Mesothelial cell of epicardium (in vitro differentiated cells): ENCODE measurements at places on chromosomes 6 and 20.

DNA sequence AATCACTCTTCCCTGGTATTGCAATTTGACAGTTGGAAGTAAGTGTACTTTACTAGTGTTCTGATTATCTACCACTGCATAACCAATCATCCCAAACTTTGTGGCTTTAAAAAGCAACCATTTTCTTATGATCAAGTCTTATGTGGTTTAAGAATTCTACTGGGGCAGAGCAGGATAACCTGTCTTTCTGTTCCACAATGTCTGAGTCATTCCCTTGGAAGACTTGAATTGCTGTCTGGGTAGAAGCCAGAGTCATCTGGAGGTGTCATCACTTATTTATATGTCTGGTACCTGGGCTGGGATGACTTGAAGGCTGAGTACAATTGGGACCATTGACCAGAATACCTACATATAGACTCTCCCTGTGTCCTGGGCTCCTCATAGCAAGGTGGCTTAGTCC is 644.3 kb downstream of the HDGFL1 start:
- no peaks in the 10 kb centered on the region for H3K27me3 ChIP-seq
- H3K4me3 ChIP-seq = no peak overlapping the region

- no peak overlapping the region for H3K27ac ChIP-seq
- H3K27me3 ChIP-seq = no peaks in the 10 kb centered on the region
- peaks cover 2% of the 10 kb centered on the region for H3K4me1 ChIP-seq
- DNase-seq = no peak
These were observed 580.7 kb downstream of the KIF16B start for GRCh38 chr20:15992564-15992963.

DNA sequence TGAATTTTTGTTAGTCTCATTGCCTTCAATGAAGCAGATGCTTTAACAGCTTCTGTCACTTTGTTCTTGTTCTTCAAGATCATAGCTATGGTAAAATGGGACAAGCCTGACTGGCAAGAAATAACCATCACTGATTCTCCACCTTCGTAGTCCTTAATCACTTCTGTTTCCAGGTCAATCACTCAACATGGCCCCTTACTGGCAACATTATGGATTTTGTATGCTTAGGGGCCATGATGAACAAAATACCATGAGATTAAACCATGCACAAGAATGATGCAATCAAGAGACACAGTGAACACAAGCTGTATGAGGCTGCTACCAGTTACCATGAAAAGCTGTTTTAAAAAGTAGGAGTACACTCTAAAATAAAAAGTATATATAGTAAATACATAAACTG is 32.8 kb downstream of the ADNP start:
- H3K27ac ChIP-seq = no peak overlapping the region
- H3K4me1 ChIP-seq = peaks cover 2% of the 10 kb centered on the region
- peaks cover 30% of the 10 kb centered on the region for H3K36me3 ChIP-seq
- no peaks in the 10 kb centered on the region for H3K27me3 ChIP-seq
- H3K4me3 ChIP-seq = no peak overlapping the region

GRCh38 chr20:3727401-3728021 is 5.0 kb upstream of the HSPA12B start:
- H3K27ac ChIP-seq = peak overlapping the region; percentile 75
- H3K36me3 ChIP-seq = no peaks in the 10 kb centered on the region
- H3K4me3 ChIP-seq = peak overlapping the region; percentile 2
- H3K4me1 ChIP-seq = peaks cover 20% of the 10 kb centered on the region

GRCh38 chr6:22529866-22530265 is 39.5 kb upstream of the HDGFL1 start:
- H3K36me3 ChIP-seq = no peaks in the 10 kb centered on the region
- H3K27me3 ChIP-seq = no peaks in the 10 kb centered on the region
- no peak for DNase-seq
- no peak overlapping the region for H3K4me3 ChIP-seq

DNA sequence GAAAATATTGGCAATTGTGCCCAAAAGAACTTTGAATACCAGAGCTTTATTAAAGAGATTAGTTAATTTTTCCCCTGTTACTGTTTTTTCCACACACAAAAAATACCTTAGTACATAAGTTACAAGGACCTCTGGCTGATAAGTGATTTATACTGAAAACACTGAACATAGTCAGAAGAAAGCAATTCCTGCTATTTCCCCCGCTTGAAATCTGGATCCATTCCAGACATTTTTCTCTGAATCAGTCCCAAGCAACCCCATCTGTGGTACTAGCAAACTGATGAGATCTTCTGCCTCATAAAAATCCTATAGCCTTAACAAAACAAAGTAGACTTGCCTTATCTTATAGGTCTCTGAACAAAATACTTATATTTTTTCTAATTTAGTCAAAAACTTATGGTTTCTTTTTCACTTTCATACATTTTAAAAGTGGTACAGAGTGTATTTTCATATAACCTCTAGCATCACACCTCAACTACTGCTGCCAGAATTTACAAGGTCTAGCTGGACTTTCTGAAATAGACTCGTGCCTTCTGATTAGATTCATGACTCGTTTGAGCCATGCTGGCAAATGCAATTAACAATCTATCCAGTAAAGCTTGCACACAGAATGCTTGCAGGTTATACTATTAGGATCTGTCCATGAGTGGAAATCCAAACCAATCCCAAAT is 111.9 kb downstream of the TBX18 start:
- no peak overlapping the region for H3K4me3 ChIP-seq
- DNase-seq = no peak
- H3K27ac ChIP-seq = peak overlapping the region; percentile 10
- H3K27me3 ChIP-seq = no peaks in the 10 kb centered on the region
- peaks cover 24% of the 10 kb centered on the region for H3K4me1 ChIP-seq

- H3K4me1 ChIP-seq = peaks cover 19% of the 10 kb centered on the region
- no peak for DNase-seq
- peak overlapping the region; percentile 32 for H3K27ac ChIP-seq
- no peak overlapping the region for H3K4me3 ChIP-seq
- H3K36me3 ChIP-seq = no peaks in the 10 kb centered on the region
- no peaks in the 10 kb centered on the region for H3K27me3 ChIP-seq
These were observed 305.5 kb downstream of the FOXC1 start for GRCh38 chr6:1915226-1915625.

DNA sequence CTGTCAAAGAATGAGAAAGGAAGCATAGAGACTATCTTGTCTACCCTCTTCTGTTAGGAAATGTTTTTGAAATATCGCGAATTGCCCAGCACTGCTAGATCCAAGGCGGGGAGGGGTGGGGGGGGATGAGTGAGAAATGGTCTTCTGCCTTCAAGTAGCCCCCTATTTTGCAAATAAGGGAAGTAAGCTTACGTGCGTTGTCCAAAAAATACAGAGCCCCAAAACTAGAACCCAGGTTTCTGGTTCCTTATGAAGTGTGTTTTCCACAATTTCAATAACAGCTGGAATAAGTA is 923 bp upstream of the ILRUN start:
- no peaks in the 10 kb centered on the region for H3K27me3 ChIP-seq
- no peak for DNase-seq
- H3K4me1 ChIP-seq = peaks cover 33% of the 10 kb centered on the region
- H3K36me3 ChIP-seq = no peaks in the 10 kb centered on the region
- peak overlapping the region; percentile 95 for H3K4me3 ChIP-seq
- H3K27ac ChIP-seq = peak overlapping the region; percentile 99

- peaks cover 33% of the 10 kb centered on the region for H3K4me1 ChIP-seq
- no peak for DNase-seq
- H3K27me3 ChIP-seq = no peaks in the 10 kb centered on the region
- H3K36me3 ChIP-seq = no peaks in the 10 kb centered on the region
- no peak overlapping the region for H3K27ac ChIP-seq
These were observed 64.2 kb downstream of the SGK1 start for GRCh38 chr6:134253681-134254080.

DNA sequence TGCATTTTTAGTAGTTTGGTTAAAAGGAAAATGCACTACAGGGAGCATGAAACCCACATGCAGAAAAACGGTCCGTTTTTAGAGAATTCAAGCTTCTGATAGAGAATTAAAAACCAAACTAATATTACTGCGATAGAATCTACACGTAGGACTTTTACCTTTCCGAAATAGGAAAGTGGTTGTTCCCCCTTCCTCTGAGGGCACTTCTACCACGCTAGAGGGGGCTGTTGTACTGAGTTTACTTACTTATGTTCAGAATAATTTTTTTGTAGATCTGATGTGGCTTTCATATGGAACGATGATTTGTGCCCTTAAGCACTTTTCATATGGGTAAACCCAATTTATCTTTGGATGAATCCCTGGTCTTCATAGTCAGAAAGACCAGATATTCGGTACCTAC is 264.3 kb upstream of the PLN start:
- H3K27ac ChIP-seq = no peak overlapping the region
- H3K4me3 ChIP-seq = no peak overlapping the region
- H3K36me3 ChIP-seq = no peaks in the 10 kb centered on the region
- peaks cover 3% of the 10 kb centered on the region for H3K27me3 ChIP-seq
- H3K4me1 ChIP-seq = peaks cover 7% of the 10 kb centered on the region

DNA sequence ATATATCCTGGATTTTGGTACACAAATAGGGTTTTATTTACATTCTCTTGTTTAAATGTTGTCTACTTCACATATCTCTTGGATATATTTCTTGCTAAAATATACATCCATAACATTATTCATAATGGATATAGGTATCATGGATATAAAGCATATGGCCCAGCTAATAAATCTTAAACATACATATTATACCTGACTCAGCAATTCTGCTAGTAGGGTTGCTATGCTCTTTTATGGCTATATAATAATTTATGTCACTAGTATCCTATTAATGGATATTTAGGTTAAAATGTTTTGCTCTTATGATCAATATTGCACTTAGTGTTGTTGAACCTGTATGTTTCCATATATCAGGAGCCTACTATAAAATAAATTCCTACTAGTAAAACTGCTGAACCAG is 375.5 kb downstream of the LMBRD1 start:
- H3K4me3 ChIP-seq = no peak overlapping the region
- H3K36me3 ChIP-seq = no peaks in the 10 kb centered on the region
- H3K4me1 ChIP-seq = no peaks in the 10 kb centered on the region
- H3K27me3 ChIP-seq = no peaks in the 10 kb centered on the region

DNA sequence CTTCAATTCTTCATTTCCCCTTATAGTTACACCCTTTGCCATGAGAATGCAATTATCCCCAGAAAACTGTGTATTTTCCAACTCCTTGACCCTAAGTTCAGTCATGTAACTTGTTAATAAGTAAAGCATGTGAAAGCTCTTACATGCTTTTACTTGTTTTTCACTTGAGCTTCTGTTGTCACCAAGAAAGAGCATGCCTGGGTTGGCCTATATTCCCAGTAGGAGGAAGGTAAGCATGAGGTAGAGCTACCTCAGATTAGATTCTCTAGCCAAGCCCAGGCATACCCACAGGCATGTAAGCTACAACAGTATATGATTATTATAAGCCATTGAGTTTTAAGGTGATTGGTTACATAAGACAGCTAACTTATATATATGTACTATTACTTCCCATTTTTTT is 101.7 kb upstream of the SMLR1 start:
- H3K27me3 ChIP-seq = no peaks in the 10 kb centered on the region
- no peak for DNase-seq
- H3K27ac ChIP-seq = no peak overlapping the region
- H3K4me1 ChIP-seq = peaks cover 2% of the 10 kb centered on the region
- peaks cover 2% of the 10 kb centered on the region for H3K36me3 ChIP-seq
- no peak overlapping the region for H3K4me3 ChIP-seq

- no peak overlapping the region for H3K4me3 ChIP-seq
- peaks cover 60% of the 10 kb centered on the region for H3K4me1 ChIP-seq
- DNase-seq = no peak
- H3K27me3 ChIP-seq = no peaks in the 10 kb centered on the region
- H3K27ac ChIP-seq = peak overlapping the region; percentile 5
- no peaks in the 10 kb centered on the region for H3K36me3 ChIP-seq
These were observed 576.6 kb upstream of the FLRT3 start for GRCh38 chr20:14913896-14914620.

DNA sequence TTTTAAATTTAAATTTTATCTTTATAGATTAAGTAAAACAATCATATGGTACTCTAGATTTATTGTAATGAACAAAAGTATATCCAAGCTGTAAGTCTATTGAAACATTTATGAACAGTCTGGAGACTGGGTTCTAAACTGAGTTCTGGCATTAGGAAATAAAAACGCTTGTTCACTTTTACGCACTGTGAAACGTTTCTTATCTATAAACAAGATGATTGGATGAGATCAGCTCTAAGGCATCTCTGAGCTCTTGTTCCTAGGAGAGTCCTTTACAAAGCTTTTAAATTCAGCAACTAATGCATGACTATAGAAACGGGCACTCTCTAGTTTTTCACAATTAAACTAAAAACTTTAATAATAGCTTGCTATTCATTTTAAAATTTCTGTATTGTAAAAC is 6.8 kb downstream of the HUS1B start:
- no peak overlapping the region for H3K27ac ChIP-seq
- H3K36me3 ChIP-seq = peaks cover 6% of the 10 kb centered on the region
- H3K27me3 ChIP-seq = no peaks in the 10 kb centered on the region

GRCh38 chr6:40950986-40951698 is 87.9 kb downstream of the UNC5CL start:
- no peak for DNase-seq
- H3K4me3 ChIP-seq = no peak overlapping the region
- peaks cover 9% of the 10 kb centered on the region for H3K27me3 ChIP-seq
- peaks cover 18% of the 10 kb centered on the region for H3K4me1 ChIP-seq
- peak overlapping the region; percentile 7 for H3K27ac ChIP-seq
- no peaks in the 10 kb centered on the region for H3K36me3 ChIP-seq

DNA sequence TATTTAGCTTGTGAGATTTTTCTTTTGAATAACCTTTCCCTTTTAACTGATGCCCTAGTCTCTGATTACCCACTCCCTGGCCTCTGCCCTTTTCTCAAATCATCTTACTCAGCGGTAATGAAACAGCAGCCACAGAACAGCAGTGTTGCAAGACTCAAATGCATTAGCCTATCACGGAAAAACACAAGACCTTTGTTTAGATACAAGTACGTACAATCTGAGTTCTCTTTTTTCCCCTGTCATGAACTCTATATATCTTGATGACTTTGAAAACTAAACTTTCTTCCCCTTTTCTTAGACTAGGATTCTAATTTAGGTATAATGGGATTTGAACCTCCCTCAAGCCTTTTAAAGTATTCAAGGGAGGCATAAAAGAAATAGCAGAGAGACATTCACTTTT is 1034.9 kb downstream of the EYS start:
- H3K4me3 ChIP-seq = no peak overlapping the region
- no peaks in the 10 kb centered on the region for H3K36me3 ChIP-seq
- peaks cover 18% of the 10 kb centered on the region for H3K4me1 ChIP-seq
- H3K27me3 ChIP-seq = no peaks in the 10 kb centered on the region

GRCh38 chr20:50724851-50725723 is 6.3 kb upstream of the PARD6B start:
- H3K4me3 ChIP-seq = no peak overlapping the region
- H3K4me1 ChIP-seq = peaks cover 44% of the 10 kb centered on the region
- DNase-seq = peak; percentile 80
- no peaks in the 10 kb centered on the region for H3K27me3 ChIP-seq
- H3K27ac ChIP-seq = no peak overlapping the region

GRCh38 chr20:45781391-45781931 is 10.2 kb downstream of the WFDC3 start:
- H3K4me3 ChIP-seq = no peak overlapping the region
- peaks cover 12% of the 10 kb centered on the region for H3K4me1 ChIP-seq
- H3K27me3 ChIP-seq = peaks cover 5% of the 10 kb centered on the region

- H3K4me3 ChIP-seq = no peak overlapping the region
- H3K27me3 ChIP-seq = peaks cover 32% of the 10 kb centered on the region
- H3K4me1 ChIP-seq = peaks cover under 1% of the 10 kb centered on the region
- H3K36me3 ChIP-seq = no peaks in the 10 kb centered on the region
- no peak for DNase-seq
- no peak overlapping the region for H3K27ac ChIP-seq
These were observed 37.9 kb upstream of the CHD6 start for GRCh38 chr20:41655962-41656618.

- H3K36me3 ChIP-seq = no peaks in the 10 kb centered on the region
- H3K4me3 ChIP-seq = no peak overlapping the region
- DNase-seq = no peak
- H3K4me1 ChIP-seq = no peaks in the 10 kb centered on the region
These were observed 475.2 kb downstream of the PREX1 start for GRCh38 chr20:48352628-48353027.
